ENCODE measurements at places on chromosomes 7 and 10.

GRCh38 chr10:24428410-24428782, 219.5 kb downstream of the KIAA1217 start:
- no peak for DNase-seq

DNA sequence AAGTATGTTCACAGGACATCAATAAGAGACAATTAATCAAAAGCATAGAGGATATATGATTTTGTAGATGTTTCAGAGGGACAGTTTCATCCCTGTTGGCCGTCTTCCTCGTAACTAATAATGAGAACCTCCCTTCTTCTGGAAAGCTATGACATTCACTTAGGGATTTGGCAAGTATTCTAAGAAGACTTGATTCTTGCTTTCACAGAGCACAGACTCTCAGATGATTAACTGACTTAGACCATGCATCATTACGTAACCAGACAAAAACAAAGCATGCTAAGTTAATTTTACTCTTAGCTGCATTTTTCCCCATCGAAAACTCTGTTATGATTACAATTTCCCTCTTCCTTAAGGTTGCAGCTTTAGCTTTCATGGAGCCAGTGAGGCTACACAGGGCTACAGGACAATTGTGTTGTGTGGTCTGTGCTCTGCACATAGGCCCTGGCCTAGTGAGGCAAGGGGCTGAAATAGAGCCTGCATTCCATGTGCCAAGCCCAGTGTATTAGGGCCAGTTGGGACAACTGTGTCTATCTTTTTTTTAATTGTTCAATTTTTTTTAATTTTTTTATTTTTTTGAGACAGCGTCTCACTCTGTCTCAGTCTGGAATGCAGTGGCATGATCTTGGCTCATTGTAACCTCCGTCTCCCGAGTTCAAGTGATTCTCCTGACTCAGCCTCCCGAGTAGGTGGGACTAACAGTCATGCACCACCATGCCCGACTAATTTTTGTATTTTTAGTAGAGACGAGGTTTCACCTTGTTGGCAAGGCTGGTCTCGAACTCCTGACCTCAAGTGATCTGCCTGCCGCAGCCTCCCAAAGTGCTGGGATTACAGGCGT, 105.3 kb downstream of the PLXDC2 start:
- DNase-seq = no peak

DNA sequence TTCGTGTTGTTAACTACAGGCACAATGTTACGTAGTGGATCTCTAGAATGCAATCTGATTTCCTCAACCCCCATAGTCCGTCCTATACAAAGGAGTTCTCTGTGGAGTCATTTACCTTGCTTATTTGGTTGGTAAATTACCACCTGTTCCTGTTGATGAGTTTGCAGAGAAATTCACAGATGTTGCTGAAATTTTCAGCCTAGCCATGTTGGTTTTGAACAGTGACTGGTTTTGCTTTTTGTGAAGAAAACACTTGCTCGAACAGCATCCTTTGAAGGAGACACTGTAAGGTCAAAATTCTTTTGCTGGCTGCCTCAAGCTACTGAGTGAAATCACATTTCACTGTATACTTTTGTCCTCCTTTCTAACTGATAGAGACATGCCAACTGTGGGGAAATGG, 15.4 kb upstream of the PRKCQ start:
- no peak for DNase-seq

DNA sequence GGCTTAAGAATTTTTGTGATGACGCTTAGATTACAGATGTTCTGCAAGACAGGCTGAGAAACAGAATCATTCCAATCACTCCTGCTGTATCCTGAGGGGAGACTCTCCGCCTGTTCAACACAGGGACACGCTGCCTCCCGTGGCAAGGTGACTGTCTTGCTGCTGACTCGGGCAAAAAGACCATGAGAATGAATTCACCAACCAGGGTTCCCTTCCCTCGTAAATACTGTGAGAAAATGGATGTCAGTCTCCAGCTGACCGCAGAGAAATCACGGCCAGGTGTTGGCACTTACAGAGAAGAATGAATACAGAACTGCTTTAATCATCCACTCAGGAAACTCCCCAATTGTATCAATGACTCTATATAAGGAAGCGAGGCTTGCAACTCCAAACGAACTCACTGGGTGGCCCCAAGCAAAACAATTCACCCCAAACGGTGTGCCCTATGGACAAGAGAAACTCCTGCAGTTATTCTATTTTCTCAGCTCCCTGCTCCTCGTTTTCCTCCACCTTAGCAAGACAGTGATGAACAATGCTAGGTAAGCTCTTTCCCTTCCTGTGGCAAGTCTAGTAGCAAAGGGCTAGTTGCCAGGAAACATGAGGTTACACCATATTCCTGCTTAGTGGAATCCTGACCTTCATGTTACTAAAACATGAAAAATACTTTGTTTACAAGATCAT, 22.8 kb downstream of the GNA12 start:
- DNase-seq = peak; percentile 30

- DNase-seq = no peak
These were observed 10.7 kb upstream of the STEAP4 start for GRCh38 chr7:88317422-88317821.

DNA sequence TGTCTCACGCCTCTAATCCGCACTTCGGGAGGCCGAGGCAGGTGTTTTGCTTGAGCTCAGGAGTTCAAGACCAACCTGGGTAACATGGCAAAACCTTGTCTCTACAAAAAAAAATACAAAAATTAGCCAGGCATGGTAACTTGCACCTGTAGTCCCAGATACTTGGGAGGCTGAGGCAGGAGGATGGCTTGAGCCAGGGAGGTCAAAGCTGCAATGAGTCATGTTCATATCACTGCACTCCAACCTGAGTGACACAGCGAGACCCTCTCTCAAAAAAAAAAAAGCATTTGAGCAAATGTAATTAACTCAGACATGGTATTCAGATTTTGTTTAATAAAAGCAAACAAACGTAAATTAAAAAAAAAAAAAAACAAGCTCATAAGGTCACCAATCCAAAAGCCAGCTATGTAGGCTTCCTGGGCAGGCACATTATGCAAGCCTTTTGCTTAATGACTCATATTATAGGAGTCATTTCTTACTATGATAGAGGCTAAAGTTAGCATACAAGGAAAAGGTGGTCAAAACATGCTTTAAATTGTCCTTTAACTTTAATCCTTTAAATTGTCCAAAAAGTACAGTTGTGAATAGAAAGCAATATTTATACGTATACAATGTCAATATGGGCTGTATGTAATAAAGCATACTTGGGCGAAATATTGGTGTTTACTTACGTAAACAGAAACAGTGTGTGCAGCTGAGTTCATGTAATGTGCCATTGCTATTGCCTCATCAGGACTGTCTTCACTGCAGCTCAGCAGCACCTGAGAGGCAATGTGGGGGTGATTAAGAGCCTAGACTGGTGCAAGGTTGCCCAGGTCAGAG, 13.0 kb downstream of the AKR1D1 start:
- no peak for DNase-seq

GRCh38 chr7:3172768-3173280, 128.2 kb upstream of the SDK1 start:
- DNase-seq = no peak

Data from KBM-7 (cell line).